SK-N-SH (cell line): ENCODE measurements at places on chromosomes 16 and 17. TPM values are rescaled to one million over a fixed set of nuclear protein-coding genes. Genes with fewer than 3 reads are reported as not detected.

The C17orf107 gene
- polyA plus RNA-seq = 0.44 and 0.52 TPM in 2 replicates

The TBC1D3C gene
- polyA plus RNA-seq = not detected in 2 replicates

The RRAD gene
- 9.3 and 11.7 TPM in 2 replicates for polyA plus RNA-seq

The GNG13 gene
- polyA plus RNA-seq = not detected in 2 replicates

The MRPL58 gene
- 87.3 and 89.2 TPM in 2 replicates for polyA plus RNA-seq

The DHRS7C gene
- not detected in 2 replicates for polyA plus RNA-seq

The ZNF205 gene
- polyA plus RNA-seq = 7.6 and 9.7 TPM in 2 replicates

The TBC1D3K gene
- not detected in 2 replicates for polyA plus RNA-seq

GRCh38 chr17:82331345-82331939, 2.1 kb downstream of the SECTM1 start:
- H3K36me3 ChIP-seq = no peaks in the 10 kb centered on the region
- H3K27me3 ChIP-seq = no peaks in the 10 kb centered on the region; the same call in none of the 2 replicates
- no peak overlapping the region for H3K27ac ChIP-seq

DNA sequence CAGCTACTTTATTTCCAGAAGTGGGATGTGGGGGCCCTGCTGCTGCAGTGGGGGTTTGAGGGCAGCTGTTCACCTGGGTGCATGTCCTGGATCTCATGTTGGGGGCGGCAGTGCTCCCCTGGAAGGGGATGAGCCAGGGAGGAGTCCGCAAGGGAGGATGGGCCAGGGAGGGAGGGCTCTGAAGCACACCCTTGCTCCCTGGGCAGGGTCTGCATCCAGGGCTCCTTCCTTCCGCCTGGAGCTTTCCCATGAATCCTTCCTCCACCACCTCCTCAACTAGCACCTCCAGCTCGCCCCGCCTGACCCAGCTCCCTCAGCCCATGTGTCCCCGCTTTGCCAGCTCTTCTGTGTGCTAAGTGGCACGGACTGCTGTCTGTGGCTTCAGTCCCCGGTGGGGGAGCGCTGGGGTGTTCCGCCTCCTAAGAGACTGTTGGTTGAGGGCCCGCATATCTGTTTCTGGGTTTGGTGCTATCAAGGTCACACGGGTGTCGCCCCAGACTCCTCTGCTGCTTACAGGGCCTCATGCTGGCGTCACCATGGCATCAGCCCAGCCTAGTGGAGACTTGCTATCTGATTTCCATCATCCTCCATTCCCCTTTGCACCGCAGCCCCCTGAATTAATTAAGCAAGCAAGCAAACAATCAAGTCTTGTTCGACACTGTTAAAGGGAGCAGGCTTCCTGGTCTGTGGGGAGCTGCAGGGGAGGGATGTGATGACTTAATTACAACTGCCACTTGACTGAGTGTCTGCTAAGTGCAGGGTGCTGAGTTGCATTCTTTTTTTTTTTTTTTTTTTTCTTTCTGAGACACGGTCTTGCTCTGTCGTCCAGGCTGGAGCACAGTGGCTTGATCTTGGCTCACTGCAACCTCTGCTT, 71.8 kb downstream of the PRKCA start:
- no peaks in the 10 kb centered on the region for H3K27me3 ChIP-seq
- H3K4me1 ChIP-seq = peaks cover 30% of the 10 kb centered on the region
- peaks cover 11% of the 10 kb centered on the region for H3K36me3 ChIP-seq
- no peak overlapping the region for H3K4me3 ChIP-seq
- H3K27ac ChIP-seq = peak overlapping the region; percentile 16; the same call in 1 of the 2 replicates

DNA sequence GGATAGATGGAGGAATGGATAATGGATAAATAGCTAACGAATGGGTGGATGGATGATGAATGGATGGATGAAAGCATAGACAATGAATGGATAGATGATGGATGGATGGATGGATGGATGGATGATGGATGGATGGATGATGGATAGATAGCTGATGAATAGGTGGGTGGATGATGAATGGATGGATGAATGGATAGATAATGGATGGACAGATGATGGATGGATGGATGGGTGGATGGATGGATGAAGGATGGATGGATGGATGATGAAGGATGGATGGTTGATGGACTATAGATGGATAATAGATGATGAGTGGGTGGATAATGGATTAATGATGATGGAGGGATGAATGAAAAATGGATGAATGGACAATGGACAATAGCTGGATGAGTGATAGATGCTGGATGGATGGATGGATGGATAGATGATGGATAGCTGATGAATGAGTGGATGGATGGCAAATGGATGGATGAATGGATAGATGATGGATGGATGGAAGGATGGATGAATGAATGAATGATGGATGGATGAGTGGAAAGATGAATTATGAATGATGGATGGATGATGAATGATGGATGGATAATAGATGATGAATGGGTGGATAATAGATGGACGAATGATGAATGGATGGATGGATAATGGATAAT, 239.8 kb downstream of the KATNIP start:
- H3K27me3 ChIP-seq = no peaks in the 10 kb centered on the region
- peaks cover 7% of the 10 kb centered on the region; the same call in 1 of the 2 replicates for H3K4me1 ChIP-seq
- no peak overlapping the region for H3K27ac ChIP-seq
- H3K36me3 ChIP-seq = no peaks in the 10 kb centered on the region

DNA sequence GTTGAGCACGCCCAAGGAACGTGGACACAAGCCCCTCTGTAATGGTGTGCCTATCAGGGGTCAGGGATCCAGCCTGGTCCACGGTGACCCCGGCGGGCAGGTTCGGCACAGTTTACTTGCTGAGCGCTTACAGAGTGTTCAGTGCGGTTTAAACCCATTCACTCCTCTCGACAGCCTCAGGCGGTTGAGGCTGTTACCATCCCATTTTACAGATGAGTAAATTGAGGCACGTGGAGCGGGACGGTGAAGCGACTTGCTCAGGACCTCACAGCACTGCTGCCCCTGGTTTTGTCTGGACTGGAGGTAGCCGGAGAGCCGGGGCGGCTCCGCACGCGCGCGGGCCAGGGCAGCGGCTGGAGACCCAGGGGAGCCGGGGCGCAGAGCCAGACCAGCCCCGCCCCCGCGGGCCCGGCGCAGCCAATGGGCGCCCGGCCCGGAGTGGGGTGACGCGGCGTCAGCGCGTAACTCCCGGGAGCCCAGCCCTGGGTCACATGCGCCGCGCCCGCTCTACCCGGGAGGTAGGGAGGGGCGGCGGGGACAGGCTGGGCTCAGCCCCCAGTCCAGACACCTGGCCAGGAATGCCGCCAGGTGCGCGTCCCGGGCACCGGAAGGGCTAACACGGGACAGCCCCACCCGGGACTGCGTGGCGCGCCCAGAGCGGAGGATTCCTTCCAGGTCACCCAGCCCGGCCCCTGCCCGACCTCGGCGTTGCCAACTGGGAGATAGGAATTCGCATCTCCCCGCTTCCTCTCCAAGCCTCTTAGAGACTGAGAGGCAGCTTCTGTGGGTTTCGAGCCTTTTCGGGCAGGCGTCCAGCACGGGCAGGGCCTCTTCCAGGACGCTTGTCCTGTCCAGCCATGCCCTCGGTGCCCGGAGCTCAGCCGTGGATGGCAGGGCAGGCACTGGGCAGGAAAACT, 3.3 kb upstream of the SREBF1 start:
- peaks cover 22% of the 10 kb centered on the region; the same call in 1 of the 2 replicates for H3K4me1 ChIP-seq
- H3K4me3 ChIP-seq = peak overlapping the region; percentile 50
- DNase-seq = peak; percentile 96
- peak overlapping the region; percentile 88 for H3K27ac ChIP-seq
- H3K36me3 ChIP-seq = no peaks in the 10 kb centered on the region

- H3K4me3 ChIP-seq = no peak overlapping the region
- H3K27me3 ChIP-seq = no peaks in the 10 kb centered on the region
- no peak overlapping the region for H3K27ac ChIP-seq
- H3K4me1 ChIP-seq = no peaks in the 10 kb centered on the region
These were observed 9.7 kb upstream of the CHMP6 start for GRCh38 chr17:80981929-80982425.

GRCh38 chr16:80509872-80510271, 30.9 kb upstream of the DYNLRB2 start:
- H3K4me3 ChIP-seq = no peak overlapping the region
- H3K36me3 ChIP-seq = no peaks in the 10 kb centered on the region
- no peaks in the 10 kb centered on the region for H3K4me1 ChIP-seq
- no peaks in the 10 kb centered on the region for H3K27me3 ChIP-seq
- no peak overlapping the region for H3K27ac ChIP-seq
- no peak for DNase-seq

DNA sequence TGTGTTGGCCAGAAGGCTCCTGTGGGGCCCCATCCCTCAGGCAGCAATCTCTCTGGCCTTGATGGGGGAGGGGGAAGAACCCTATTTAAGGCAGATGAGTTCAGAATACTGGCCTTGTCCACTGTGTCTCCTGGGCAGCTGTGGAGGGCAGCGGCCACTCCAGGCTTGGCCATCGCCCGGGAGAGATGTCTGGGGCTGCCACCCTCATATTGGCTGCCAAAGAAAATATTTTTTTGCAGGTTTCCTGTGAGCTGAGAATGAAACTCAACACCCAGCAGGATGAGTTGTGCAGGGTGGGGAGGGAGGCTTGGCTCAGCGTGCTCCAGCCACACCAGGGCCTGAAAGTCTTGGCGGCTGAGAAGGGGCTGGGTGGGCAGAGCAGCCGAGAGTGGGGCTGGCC, 14.4 kb upstream of the TIMP2 start:
- H3K4me3 ChIP-seq = no peak overlapping the region
- peak overlapping the region; percentile 23; the same call in 1 of the 2 replicates for H3K27ac ChIP-seq
- H3K27me3 ChIP-seq = no peaks in the 10 kb centered on the region
- peaks cover 31% of the 10 kb centered on the region for H3K4me1 ChIP-seq
- DNase-seq = peak; percentile 34

- H3K27ac ChIP-seq = no peak overlapping the region
- peak; percentile 82 for DNase-seq
- peaks cover 8% of the 10 kb centered on the region; the same call in 1 of the 2 replicates for H3K27me3 ChIP-seq
- H3K36me3 ChIP-seq = peaks cover 8% of the 10 kb centered on the region; the same call in 1 of the 2 replicates
- H3K4me3 ChIP-seq = no peak overlapping the region; the same call in 1 of the 2 replicates
These were observed 23.8 kb downstream of the SNX11 start for GRCh38 chr17:48131216-48131824.

GRCh38 chr17:71900621-71901229, 220.1 kb upstream of the SOX9 start:
- DNase-seq = no peak
- no peak overlapping the region for H3K4me3 ChIP-seq
- H3K27me3 ChIP-seq = no peaks in the 10 kb centered on the region
- no peaks in the 10 kb centered on the region for H3K4me1 ChIP-seq
- no peak overlapping the region for H3K27ac ChIP-seq

DNA sequence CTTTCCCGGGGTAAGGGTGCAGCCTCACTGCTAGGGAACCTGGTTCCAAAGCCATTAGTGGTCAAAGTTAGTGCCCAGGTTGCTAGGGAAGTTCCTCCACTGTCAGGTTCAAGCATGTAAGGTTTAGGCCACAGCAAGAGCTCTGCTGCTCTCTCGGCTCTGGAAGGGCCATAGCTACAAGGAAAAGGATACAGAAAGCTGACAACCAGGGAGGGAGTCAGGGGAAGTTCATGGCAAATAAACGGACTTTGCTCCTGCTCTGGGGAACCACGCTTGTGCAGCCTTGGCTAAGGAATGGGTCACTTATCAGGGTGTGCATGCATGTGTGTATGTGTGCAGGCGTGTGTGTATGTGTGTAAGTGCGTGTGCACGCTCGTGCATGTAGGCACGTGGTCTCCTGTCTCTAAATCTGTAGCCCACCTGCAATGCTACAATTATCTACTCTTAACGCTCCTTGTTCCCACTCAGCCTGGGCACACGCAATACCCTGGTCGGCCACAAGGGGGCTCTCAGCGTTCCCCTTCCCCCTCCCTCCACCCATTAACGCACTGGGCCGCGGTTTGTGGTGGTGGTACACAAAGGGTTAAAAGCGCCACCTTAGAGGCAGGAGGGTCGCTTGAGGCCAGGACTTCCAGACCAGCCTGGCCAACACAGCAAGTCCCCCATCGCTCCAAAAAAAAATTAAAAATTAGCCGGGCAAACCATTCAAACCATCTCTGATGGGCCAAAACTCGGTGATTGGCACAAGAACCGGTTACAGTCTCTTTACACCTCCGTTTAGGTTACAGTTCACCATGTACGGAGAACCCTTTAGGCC, 48.4 kb upstream of the KDM8 start:
- H3K4me3 ChIP-seq = no peak overlapping the region
- no peak overlapping the region for H3K27ac ChIP-seq
- H3K4me1 ChIP-seq = no peaks in the 10 kb centered on the region
- no peaks in the 10 kb centered on the region for H3K27me3 ChIP-seq
- DNase-seq = peak; percentile 77

DNA sequence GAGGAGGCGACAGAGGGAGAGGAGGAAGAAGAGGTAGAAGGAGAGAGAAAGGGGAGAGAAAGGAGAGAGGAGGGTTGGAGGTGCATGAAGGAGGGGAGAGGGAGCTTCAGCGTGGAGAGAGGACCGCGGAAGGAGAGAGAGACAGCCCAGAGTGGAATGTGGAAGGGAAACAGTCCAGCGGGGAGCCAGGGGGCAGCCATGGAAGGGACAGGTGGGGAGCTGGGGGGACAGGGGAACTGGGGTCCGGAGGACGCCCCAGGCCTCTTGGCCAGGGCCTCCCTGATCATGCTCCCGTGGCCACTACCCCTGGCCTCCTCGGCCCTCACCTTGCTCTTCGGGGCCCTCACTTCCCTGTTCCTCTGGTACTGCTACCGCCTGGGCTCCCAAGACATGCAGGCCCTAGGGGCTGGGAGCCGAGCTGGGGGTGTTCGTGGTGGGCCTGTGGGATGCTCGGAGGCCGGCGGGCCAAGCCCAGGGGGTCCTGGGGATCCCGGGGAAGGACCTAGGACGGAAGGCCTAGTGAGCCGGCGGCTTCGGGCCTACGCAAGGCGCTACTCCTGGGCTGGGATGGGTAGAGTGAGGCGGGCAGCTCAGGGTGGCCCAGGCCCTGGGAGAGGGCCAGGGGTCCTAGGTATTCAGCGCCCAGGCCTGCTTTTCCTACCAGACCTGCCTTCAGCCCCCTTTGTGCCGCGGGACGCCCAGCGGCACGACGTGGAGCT, 759 bp downstream of the ASPHD1 start:
- no peaks in the 10 kb centered on the region for H3K27me3 ChIP-seq
- peak overlapping the region; percentile 94 for H3K27ac ChIP-seq
- DNase-seq = peak; percentile 64
